Suprapubic skin (tissue), 4 donors: ENCODE measurements at places on chromosomes 3 and 15.

- no peak overlapping the region for H3K27ac ChIP-seq
- peaks cover 11% of the 10 kb centered on the region for H3K4me1 ChIP-seq
Measured at GRCh38 chr15:100234158-100235029, 107.4 kb downstream of the ADAMTS17 start.

GRCh38 chr3:71930056-71930991, 145.4 kb upstream of the PROK2 start:
- DNase-seq = no peak
- no peaks in the 10 kb centered on the region for H3K36me3 ChIP-seq
- H3K27me3 ChIP-seq = peaks cover 5% of the 10 kb centered on the region
- no peak overlapping the region for H3K4me3 ChIP-seq
- no peak overlapping the region for H3K27ac ChIP-seq
- no peaks in the 10 kb centered on the region for H3K4me1 ChIP-seq

DNA sequence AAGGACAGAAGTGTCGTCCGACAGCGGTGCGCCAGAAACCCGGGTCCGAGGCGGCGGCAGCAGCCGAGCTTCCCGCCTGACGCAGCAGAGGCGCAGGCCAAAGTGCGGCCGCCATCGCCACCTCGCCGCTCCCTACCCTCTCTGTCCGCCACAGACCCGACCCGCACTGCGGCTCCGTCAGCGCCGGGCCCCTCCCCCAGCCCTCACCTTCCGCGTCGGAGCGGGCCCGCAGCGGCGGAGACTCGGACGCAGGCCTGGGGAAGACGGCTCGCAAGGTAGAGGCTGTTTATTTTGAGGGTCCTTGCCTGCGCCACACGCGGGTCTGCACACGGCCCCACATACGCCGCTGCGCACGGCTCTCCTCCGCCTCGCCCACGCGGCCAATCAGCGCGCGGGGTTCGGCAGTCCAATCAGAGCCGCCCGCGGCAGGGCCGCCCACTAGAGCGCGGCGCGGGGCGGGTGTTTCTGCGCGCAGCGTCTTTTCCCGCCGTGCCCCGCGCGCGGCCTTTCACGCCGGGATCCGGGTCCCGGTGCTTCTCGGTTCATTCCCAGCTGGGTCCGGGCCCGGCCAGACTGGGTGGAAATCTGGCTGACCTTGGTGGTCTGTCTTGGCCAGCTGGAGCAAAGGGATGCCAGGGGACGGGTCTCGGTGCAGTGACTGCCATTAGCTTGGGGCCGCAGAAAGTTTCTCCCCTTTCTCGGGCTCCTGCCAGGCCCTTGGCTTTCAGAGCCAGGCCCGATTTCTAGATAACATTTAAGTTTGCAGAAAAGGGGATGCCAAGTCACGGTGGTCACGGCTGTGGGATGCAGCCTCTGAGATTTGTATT, at the start of gene CNBP:
Gene CNBP, minus strand, starts transcription at position 328 of the 827 bp plus-strand sequence. CDS start 12,139 bp downstream, outside the sequence.
- peaks cover 51% of the 10 kb centered on the region for H3K4me1 ChIP-seq
- H3K27ac ChIP-seq = peak within 1 kb of the TSS; percentile 100
- peak; percentile 93 for DNase-seq

GRCh38 chr3:10683106-10683505, 132.9 kb upstream of the SLC6A11 start:
- DNase-seq = no peak
- no peak overlapping the region for H3K4me3 ChIP-seq
- peaks cover 4% of the 10 kb centered on the region for H3K27me3 ChIP-seq
- H3K27ac ChIP-seq = no peak overlapping the region
- no peaks in the 10 kb centered on the region for H3K36me3 ChIP-seq

DNA sequence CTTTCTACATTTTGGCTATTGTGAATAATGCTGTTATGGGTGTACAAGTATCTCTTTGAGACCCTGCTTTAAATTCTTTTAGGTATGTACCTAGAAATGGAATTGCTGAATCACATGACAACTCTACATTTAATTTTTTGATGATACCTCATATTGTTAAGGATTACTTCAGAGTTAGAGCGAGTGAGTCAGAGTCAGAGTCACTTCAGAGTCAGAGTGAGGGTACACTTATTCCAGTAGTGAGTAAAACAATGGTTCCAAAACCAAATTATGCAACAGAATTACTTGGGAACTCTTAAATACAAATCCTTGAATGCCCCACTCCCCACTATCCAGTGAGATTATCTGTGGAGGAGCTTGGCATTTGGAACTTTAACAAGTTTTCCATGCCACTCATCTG, 50.3 kb upstream of the SNRK start:
- no peak overlapping the region for H3K27ac ChIP-seq
- H3K27me3 ChIP-seq = no peaks in the 10 kb centered on the region
- H3K4me3 ChIP-seq = no peak overlapping the region
- no peak for DNase-seq
- H3K4me1 ChIP-seq = peaks cover 13% of the 10 kb centered on the region

GRCh38 chr3:13078163-13078905, 5.1 kb upstream of the IQSEC1 start:
- no peaks in the 10 kb centered on the region for H3K36me3 ChIP-seq
- H3K27me3 ChIP-seq = peaks cover 36% of the 10 kb centered on the region
- DNase-seq = no peak
